ENCODE measurements at places on chromosomes 16 and 17.
A peak's percentile ranks its signal among the peaks of the same experiment; 100 is the strongest.

DNA sequence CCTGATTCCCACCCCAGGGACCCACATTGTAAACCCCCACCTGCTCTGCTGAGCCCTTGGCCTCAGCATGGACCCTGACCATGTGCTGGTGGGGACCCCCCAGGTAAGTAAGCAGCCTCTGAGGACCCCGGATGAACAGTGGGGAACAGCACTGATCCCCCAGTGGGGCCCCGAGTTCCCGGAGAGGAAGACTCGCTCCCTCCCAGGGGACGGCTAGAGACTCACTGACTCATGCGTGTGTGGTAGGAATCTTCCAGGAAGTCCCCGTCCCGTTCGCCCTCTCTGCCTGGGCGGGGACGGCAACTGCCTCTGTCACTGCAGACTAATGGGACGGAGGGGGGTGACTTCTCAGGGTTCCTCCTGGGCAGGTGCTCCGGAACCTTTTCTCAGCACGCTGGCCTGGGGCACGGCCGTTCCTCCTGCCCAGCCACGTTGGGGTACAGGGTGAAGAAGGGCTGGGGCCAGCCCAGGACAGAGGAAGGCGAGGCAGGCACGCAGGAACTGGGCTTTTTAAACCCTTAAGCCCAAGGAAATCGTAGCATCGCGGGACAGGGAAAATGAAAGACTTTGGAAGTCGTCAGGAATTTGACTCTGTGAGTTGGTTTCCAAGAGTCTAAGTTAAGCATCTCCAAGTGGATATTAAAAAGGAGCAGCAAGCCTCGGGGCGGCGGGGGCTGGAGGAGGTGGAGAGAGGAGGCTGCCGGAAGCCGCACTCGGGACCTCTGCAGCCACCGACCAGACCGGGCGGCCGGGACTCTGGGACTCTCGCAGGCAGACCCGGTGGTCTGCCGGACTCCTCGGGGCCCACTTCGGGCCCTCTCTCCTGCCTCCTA, 178.7 kb downstream of the SEC14L1 start:
- no peak for DNase-seq

- DNase-seq = peak; percentile 75
Observed at GRCh38 chr17:39863918-39864746, at the start of gene IKZF3. IKZF3 (minus strand) TSS chr17:39864312; CDS start chr17:39864126, 186 bp downstream.

DNA sequence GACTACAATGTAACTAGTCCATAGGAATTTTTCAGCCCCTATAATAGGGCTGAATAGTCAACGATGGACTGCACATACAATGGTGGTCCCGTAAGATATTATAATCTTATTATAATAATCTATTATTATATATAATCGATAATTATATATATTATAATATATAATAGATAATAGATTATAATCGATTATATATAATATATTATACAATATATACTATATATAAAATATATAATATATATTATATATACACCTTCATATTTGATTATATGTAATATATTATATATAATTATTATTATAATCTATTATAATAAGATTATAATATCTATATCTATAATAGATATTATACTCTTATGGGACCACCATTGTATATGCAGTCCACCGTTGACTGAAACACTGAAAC, 238.8 kb downstream of the XYLT1 start:
- DNase-seq = no peak

- no peak for DNase-seq
Observed at GRCh38 chr16:46690281-46691178, 1.1 kb downstream of the ORC6 start.

GRCh38 chr17:59346876-59347407, 15.5 kb downstream of the YPEL2 start:
- DNase-seq = no peak

DNA sequence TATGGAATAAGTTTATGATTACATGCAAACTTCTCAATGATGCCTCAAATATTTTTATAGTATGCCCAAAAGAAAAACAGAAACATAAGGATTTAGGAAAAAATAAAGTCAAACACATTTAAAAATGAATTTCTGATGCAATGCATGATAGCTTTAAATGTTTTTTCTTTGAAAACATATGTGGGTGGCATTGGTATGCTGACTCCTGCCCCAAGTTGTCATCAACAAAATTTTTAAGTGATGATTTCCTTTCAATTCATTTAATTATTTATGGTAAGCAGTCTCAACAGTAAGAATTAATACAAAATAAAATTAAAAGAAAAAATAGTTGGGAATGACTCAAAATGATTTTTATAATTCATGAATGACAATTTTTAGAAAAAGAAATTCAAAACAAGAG, 104.9 kb downstream of the CEP112 start:
- no peak for DNase-seq

- DNase-seq = no peak
Observed at GRCh38 chr17:49783071-49783715, 5.3 kb upstream of the KAT7 start.

DNA sequence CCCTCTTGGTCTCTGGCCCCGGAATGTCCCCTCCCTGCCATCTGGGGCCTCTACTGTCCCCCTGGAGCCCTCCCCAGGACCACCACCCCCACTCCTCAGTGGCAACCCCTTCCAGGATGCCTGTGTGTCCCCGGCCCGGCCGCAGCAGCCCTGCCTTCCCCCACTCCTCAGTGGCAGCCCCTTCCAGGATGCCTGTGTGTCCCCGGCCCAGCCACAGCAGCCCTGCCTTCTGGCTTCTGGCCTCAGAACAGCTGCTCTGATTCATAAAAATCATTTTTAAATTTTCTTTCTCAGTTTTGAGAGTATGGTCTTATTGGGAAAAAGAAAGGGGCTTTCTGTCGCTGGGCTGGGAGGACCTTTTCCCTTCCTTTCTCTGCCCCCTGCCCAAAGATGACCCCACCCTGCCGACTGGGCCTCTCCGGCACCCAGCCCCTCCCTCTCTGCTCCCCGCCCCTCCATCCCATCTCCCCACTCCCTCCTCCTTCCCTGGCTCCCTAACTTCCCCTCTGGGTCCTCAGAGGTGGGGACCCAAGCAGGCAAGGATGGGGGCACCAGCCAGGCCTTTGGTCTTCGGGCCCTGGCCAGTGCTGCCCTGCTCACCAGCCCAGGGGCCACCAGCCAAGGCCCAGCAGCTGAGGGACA, 40.5 kb downstream of the BAHCC1 start:
- no peak for DNase-seq

GRCh38 chr17:51240275-51240674, 19.6 kb downstream of the MBTD1 start:
- DNase-seq = no peak

DNA sequence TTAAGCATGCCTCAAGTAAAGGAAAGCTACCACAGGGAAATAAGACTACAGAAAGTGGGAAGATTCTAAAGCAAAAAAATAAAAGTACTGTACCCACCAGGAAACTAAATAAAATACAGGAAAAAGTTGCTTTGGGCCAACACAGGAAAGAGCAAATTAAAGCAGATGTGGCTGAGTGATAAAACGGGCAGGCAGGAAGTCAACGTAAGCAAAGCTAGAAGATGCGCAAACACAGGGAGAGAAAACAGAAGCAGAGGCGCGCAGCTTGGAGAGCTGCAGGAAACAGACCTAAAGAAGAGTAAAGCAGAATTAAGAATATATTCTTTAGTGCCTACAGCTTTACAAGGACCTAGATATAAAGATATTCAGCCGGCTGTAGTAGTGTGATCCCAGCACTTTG, 21.7 kb downstream of the USP36 start:
- DNase-seq = no peak

DNA sequence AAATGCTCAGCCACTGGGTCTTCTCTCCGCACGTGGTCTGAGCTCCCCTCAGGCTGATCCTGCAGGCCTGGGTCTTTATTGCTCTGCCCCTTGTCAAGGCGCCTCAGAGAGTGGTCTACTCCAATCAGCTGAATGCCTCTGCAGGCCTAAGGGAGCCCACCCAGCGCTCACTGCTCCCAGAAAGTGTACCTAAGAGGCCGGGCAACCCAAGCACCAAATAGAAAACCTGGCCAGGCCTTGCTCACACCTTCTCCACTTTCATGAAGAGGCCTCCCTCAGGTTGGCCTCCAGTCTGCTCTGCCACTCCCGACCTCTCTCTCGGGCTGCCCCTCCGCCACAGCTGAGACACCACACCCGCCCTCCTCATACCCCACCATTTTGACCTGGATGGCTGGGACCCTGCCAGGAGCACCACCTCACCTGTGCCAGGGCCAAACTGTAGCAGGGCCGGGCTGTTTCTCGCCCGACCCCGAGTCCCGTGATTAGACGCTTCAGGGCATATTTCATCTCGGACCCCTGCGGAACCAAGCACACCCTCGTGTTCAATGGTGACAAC, 665 bp downstream of the MYBBP1A start:
- no peak for DNase-seq

Measured in DMS153 (cell line).